CD4-positive, alpha-beta T cell treated with Interleukin-10 for 1 hour (primary cell): ENCODE measurements at places on chromosomes 7 and 10.

DNA sequence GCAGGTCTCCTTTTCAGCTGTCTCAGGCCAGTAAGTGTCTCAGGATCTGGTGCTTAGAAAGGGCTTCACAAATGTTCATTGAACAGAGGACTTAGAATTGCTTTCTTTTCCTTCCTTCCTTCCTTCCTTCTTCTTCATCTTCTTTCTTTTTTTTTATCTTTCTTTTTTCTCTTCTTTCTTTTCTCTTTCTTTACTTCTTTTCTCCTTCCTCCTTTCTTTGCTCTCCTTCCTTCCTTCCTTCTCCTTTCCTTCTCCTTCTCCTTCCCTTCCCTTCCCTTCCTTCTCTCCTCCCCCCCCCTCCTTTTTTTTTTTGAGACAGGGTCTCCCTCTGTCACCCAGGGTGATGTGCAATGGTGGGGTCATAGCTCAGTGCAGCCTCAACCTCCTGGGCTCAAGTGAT, 34.6 kb downstream of the COL26A1 start:
- DNase-seq, result no peak

GRCh38 chr7:111980725-111981124, 225.5 kb downstream of the DOCK4 start:
- no peak for DNase-seq

DNA sequence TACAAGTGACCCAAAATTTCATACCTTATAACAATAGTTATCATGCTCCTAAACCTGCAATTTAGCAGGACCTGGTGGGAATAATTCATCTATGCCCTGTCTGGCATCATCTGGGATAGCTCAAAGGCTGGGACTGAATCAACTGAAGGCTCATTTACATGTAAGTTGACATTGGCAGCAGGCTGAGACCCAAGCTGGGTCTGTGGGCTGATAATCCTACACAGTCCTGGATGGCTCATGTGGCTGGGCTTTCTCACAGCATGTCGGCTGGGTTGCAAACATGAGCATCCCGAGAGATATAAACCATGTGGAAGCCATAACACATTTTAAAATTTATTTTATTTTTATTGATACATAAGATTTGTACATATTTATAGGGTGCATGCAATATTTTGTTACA, 19.5 kb upstream of the ABCB5 start:
- no peak for DNase-seq

DNA sequence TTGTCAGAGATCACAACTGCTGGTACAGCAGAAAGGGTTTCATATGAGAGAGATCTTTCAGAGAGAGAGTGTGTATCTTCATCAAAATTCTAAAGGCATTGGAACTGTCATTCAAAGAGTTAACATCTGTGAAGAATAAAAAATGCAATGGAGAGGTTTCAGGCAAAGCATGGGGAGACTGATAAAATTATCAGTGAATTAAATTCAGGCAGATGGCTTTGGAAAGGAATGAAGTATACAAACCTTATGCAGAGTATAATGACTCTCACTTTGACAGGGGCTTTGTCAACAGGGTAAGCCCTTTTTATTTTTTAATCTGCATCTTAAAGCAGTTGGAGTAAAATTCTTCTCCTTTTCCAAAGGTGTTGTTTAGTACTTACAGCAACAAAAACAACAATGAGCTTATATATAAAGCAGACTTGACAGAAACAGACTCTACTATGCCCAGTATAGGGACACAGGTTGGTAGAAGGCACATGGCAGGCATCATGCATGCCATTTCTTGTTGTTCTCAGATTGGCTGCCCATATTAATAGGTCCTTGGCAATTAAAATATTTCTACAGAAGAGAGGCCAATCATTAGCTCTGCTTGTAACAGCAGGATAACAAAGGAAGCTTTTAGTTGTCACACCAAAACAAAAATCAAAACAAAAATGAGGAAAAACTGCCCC, 54.9 kb upstream of the NXPH1 start:
- DNase-seq, result no peak

- no peak for DNase-seq
Measured at GRCh38 chr10:36281831-36282331, 639.8 kb upstream of the FZD8 start.

DNA sequence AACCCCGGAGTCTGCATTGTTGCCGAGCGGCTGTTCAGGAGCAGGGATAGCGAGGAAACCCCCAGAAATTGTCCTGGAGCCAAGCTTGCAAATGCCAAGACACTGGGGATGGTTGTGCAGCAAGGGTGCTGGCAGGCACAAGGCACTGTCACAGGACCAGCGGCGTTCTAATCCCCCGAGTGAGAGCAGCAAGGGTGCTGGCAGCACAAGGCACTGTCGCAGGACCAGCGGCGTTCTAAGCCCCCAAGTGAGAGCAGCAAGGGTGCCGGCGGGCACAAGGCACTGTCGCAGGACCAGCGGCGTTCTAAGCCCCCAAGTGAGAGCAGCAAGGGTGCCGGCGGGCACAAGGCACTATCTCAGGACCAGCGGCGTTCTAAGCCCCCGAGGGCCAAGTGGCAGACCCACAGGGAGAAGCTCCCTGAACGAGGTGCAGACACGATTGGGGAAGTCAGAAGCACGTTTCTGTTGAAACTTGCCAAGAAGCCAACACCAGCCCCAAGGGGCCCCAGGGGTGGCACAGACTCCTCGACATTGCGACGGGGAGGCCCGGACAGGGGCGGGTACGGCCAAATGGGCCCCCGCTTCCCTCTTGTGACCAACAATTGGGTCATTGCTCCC, 40.4 kb upstream of the INPP5A start:
- no peak for DNase-seq
